Right atrium auricular region (tissue), 2 donors: ENCODE measurements at places on chromosomes 12 and 14. TPM values are rescaled to one million over a fixed set of nuclear protein-coding genes. Genes with fewer than 3 reads are reported as not detected.

The ISM2 gene
- total RNA-seq = 0.48 TPM

The MYF5 gene
- total RNA-seq = not detected

The PRH2 gene
- not detected for total RNA-seq

The TMTC3 gene
- total RNA-seq = 11.8 TPM

The PTHLH gene
- 0.63 TPM for total RNA-seq

The RTL1 gene
- not detected for total RNA-seq

The FBXO33 gene
- total RNA-seq = 9.2 TPM

The KLRC4 gene
- total RNA-seq = not detected

The OVCH1 gene
- 0.19 TPM for total RNA-seq

The SLC8A3 gene
- 1.3 TPM for total RNA-seq

The TESPA1 gene
- 0.19 TPM for total RNA-seq

DNA sequence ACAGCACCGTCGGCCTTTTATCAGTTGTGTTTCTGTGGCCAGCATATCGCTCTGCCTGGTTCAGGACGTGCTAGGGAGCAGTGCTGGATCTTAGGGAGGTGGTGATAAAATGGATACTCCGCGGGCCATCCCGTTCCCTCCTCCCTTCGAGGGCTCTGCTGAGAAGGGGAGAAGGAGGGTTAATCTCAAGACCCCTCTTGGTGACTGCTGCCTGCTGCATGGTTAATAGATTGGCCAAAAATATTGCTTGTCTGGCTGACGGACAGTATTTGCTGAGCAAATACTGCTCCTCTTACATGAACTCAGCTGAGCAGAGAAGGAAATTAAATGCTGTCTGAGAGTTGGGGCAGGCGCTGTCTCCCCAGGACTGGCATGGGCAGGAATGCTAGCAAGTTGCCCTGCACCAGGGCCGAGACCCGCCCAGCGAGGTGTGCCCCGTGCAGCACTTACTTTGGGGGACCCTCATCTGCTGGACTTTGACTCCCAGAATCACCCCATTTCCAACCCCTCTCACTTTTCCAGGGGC lies 1.2 kb downstream of the FBRSL1 start:
- no peak for DNase-seq

DNA sequence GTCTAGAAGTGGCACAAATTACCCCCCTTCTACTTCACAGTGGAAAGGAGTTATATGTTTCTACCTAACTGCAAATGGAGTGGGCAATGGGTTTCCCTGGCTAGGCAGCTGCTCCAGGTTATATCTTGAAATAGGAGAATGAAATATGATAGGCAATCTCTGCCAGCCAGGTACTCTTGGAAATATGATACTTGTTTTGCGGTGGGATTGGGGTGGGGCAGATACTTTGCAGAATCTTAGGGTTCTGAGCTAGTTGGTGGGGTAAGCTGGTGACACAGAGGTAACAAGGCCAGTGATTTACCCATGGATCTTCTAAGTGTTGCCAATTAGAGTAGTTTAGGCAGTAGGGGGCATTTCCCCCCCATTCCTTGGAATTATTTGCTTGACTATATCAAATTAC lies 140.1 kb downstream of the ATP23 start:
- DNase-seq = no peak

DNA sequence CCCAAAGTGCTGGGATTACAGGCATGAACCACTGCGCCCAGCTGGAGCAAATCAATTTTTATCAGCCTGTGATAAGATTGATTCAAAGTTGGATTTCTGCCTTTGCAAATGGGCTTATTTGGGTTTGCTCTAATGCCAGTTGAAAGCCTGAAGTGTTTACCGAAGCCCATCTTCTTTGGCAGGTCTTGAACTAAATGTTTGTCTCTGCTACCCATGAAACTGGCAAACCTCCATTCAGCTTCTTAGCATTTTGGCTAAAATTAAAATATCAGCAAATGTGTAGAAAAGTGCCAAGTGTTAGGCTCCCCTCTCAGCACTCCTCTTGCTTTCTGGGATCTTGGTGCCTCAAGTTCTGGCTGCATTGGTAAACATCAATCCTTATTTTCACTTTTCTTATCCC lies 61.5 kb downstream of the MGAT4C start:
- DNase-seq = no peak

DNA sequence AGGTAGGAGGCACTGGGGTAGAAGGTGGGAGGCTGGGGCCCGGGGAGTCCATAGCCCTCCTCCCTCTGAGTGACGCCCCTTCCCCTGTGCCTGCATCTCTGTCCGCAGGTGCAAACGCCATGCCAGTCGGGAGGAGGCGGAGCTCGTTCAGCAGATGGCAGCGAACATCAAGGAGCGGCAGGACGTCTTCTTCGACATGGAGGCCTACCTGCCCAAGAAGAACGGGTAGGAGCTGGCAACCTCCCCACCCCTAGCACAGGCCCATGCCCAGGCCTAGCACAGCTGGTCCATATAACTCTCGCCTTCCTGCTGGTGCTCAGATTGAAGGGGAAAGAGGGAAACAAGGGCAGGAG lies 35.6 kb downstream of the TMEM120B start:
- no peak for DNase-seq

DNA sequence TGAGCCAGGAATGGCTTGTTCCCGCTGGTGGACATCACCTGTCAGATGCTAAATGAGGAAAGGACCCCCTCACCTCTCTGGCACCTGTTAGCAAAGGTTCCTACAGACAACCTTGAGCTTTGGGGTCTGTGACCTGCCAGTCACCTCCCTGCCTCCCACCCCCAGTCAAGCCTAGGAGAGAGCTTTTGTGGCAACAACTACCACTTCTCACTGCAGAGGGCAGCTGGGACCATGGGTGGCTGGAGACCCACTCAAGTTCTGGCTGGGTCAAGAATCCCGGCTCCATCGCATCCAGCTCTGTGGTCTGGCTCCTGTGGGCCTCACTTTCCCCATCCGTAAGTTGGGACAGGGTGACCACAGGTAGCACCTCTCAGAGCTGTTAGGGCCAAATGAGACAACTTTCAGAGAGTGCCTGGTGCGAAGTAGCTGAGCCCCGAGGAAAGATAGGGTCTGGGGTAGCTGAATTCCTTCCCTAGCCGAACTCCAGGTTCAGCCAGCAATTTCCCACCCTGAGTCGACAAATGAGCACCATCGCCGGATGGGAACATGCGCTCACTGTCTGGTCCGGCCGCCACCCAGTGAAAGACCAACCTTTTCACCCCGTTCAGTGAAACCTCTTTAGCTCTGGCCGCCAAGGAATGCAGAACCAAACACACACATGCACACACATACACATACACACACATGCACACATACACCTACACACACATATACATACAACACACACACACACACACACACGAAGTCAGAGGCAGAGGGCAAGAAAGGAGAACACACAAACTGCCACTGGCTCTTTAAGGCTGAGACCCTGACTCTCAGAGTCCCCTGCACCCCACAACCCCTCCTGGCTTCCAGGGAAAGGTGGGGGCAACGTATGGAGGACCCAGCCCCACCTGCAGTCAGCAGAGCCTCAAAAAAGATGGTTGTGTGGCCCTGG lies 1.9 kb downstream of the TMEM119 start:
- no peak for DNase-seq

DNA sequence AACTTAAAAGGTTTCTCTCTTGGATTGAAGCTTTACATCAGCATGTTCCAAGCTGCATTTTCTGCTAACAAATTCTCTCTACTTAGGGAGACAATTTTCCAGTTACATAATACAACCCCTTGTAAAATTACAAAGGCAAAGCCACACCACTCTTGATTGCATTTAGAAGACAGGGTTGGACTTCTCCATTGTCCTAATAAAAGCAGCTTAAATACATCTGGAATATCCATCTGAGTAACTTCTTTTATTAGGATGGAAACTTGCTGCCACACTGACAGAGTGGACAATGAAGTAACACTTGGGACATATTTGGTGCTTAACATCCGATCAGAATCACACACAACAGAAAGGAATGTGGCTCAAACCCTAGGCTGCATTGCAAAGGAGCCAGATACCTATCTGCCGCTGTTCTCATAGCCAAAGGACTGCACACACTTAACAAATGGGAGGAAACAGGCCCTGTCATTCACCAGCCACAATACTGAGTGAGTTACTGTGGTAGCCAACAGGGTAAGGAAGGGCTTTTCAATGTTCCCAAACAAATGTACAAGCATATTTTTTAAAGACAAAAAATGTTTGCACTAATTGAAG lies 157.2 kb downstream of the PAX9 start:
- no peak for DNase-seq

DNA sequence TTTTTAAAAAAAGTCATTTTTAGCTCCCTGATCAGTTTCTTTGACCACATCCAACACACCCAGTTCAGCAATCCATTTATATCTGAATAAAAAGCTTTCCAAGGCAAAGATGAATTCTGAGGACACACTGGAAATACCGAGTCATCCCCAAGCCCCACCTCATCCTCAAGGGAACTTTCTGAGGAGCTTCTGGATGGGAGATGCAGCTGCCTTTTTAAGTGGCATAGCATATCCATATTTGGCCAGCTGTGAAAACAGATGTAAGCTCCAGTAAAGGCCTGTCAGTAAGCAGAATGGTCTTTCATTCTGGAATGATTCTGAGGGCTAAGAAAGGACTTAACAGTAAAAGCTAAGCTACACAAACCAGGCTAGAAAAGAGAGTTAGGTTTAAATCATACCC lies 18.4 kb downstream of the ZFYVE1 start:
- DNase-seq = no peak

DNA sequence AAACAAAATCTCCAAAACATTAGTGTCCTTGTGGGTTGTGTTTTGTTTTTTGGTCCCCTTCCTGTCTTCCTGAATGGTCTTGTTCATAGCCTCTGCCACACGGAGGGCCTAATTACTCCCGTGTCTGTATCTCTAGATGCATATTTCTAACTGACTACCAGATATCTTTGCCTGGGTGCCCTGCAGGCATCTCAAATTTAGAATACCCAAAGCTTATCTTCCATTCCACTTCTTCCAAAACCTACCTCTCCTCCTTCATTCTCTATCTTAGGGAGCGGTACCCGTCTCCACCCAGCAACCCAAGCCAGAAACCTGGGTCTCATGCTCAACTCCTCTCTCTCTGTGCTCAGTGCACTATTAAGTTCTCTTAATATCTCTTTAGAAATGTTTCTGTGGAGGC lies 10.9 kb upstream of the METAP2 start:
- DNase-seq = no peak

GRCh38 chr14:58026967-58027366 lies 125.0 kb downstream of the ARMH4 start:
- no peak for DNase-seq

DNA sequence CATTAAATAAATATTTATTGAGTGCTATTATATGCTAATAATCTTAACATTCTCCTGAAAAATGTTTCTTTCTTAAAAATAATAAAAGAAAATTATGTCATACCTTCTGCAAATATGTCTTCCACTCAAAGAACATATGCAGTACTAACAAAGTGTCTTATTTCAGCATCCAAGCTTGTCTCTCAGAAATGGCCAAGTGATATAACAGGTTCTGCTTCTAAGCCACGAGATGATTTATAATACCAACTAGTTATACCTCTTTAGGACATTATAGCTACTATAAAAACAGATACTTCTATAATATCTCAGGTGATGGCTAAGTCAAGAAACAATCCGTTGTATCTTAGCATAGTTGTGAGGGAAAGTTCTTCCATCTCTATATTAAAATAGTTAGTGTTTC lies 128.1 kb upstream of the ARID2 start:
- no peak for DNase-seq

DNA sequence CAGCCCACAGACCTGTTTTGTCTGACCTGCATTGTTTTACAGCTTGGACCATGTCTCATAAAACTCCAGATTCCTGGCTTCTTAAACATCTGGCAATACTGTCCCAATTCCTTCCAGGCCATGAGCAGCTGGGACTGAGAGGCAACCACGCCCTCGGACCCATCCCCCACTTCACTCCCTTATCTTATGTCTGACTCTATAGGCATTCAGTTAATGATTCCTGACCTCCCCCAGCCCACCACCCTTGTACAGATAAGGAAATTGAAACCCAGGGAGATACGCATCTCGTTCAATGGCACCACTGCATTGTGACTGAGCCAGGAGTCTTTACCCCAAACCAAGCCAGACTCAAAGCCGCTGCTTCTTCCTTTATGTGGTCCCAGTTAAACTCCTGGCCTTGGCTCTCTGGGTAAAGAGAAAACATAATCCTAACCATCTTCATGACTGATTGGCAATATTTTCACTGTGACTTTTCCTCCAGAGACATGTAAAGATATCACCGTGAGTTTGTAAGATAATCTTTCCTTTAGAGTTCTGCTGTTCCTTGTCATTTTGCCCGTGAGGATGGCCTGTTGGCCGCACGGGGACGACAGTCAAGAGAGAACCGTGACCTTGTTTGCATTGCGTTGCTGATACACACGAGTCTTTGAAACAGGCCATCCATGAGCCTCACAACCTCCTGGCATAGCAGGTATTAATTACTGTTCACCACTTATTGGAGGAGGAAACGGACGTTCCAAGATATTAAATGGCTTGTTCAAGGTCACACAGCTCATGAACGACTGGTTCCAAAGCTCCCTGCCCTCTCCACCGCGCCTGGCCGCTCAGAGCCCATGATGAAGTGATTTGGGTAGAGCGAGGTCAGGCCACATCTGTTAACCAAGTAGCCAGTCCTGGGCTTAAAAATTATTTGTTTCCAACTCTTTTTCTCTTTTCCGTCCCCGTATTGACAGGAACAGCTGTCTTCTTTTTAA lies 39.4 kb downstream of the MAP1LC3B2 start:
- DNase-seq = no peak

DNA sequence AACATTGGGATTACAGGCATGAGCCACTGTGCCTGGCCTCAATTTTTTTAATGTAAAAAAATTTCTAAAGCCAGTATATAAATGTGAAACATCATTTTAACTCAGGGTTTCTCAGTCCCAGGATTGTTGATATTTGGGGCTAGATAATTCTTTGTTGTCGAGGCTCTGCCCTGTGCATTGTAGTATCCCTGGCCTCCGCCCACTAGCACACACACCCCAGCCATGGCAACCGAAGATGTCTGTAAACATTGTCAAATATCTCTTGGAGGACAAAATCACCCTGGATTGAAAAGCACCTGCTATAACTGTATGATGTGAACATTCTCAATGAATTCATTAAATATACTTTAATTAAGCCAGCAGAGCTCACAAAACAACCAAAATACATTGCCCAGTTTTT lies 8.4 kb upstream of the CIT start:
- no peak for DNase-seq

- no peak for DNase-seq
Observed at GRCh38 chr14:68692916-68693771, 99.7 kb downstream of the ZFP36L1 start.

GRCh38 chr12:45235087-45236025 lies 19.5 kb downstream of the ANO6 start:
- DNase-seq = no peak

- no peak for DNase-seq
Observed at GRCh38 chr12:132661972-132662371, 25.2 kb downstream of the POLE start.

- DNase-seq = no peak
Observed at GRCh38 chr12:91332302-91332701, 149.7 kb upstream of the DCN start.

- no peak for DNase-seq
Observed at GRCh38 chr12:58811346-58811745, 109.0 kb downstream of the LRIG3 start.

DNA sequence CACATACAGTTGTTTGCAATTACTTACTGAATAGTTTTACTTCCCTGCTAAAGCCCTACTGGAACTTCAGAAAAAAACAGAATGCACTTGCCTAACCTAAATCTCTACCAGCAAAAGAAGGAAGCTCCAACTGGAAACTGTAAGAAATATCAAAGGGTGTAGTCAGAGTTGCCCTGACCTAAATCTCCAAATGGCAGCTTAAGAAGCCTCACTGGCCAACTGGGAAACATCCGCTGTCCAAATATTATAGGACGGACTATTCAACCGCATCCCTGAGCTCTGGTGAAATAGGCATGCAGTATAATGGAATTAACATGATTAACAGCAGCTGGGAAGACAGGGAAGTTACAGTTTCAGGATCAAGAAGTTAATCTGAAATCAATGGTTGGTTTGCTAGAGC lies 24.3 kb downstream of the ANAPC7 start:
- no peak for DNase-seq
